ENCODE measurements at places on chromosomes 11 and 22. TPM values are rescaled to one million over a fixed set of nuclear protein-coding genes. Genes with fewer than 3 reads are reported as not detected.

Gene OR51B5
- total RNA-seq, result not detected

DNA sequence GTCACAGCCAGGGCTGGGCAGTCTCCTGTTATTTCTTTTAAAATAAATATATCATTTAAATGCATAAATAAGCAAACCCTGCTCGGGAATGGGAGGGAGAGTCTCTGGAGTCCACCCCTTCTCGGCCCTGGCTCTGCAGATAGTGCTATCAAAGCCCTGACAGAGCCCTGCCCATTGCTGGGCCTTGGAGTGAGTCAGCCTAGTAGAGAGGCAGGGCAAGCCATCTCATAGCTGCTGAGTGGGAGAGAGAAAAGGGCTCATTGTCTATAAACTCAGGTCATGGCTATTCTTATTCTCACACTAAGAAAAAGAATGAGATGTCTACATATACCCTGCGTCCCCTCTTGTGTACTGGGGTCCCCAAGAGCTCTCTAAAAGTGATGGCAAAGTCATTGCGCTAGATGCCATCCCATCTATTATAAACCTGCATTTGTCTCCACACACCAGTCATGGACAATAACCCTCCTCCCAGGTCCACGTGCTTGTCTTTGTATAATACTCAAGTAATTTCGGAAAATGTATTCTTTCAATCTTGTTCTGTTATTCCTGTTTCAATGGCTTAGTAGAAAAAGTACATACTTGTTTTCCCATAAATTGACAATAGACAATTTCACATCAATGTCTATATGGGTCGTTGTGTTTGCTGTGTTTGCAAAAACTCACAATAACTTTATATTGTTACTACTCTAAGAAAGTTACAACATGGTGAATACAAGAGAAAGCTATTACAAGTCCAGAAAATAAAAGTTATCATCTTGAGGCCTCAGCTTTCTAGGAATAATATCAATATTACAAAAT lies 13.4 kb downstream of the OR51B4 start:
- no peak for DNase-seq

Gene PHF21B
- total RNA-seq, result not detected

DNA sequence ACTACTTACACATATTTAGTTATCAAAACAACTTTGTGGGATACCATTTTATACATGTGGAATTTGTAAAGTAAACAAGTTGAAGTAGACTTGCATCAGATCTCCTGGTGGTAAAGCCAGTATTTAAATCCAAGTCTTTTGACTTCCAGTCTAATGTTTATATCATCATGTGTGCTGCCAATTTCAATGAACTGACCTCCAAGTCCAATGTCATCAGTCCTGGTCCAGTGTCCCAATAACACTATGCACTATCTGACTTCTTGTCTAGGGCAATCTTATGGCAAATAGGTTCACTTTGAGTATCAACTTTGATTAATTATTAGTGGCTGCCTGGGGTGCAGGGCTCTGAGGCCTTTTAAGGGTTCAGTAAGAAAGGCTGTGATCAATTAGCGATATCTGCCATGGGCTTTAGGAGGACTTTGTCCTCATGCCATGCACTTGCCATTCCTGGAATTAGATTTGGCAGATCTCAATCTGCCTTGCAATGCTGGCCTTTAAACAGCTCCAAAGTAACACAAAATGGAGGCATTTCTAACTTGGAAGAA lies 9.6 kb upstream of the PTS start:
- DNase-seq, result no peak

DNA sequence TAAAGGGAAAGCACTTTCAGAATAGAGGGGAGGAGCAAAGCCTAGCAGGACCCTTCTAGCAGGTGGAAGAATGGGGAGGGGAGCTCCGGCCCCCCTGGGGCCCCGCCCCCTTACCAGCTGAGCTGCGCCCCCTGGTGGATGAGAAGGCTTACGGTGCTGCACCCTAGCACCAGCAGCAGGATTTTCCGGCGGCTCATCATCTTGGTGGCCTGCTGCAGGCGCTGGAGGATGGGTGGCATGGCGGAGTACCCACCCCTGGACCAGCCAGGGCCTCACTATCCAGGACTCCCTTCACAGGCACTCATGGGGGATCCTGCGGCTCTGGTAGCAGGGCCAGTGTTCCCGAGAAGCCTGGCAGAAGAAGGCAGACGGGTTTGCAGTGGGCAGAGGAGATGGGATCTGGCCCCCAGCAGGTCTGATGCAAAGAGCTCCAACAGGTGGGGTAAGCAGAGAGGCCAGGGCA lies 3.8 kb downstream of the GAL3ST3 start:
- peak; percentile 79 for DNase-seq

GRCh38 chr22:35502836-35503235 lies 37.8 kb upstream of the RASD2 start:
- DNase-seq, result no peak

DNA sequence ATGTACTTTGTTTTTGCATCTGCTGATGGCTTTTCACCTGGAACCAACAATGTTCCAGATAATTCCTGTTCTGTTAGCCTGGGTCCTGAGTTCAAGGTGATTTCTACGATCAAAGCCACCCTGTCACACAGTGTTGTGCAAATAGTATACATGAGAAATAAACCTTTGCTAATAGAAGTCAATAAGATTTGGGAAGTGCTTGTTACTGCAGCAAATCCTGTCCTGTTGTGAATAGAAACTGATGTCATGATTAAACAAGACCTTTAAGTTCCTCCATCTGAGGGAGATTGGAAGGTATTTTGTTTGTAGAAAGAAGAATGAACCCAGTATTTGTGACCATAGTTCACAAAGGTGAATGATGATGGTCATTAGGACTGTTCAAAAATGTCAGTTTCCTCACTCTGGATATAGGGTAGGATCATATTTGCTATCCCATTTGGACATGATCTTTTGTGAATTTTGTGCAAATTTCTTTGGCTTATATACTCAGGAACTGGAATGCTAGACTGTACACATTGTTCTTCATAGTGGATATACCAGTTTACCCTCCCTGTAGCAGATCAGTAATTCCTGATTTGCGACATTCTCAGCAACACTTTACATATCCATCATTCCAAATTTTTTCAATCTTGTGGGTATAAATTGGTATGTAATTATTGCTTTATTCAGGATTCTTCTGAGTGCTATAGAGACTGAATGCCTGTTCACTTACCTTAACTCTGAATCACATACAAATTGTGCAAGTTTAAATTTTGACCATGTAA lies 428.5 kb downstream of the METTL15 start:
- DNase-seq, result no peak

Gene FCHSD2
- 41.6 TPM for total RNA-seq

Gene KCNE3
- 8.5 TPM for total RNA-seq

- DNase-seq, result peak; percentile 25
These were observed 96.9 kb downstream of the MORC2 start for GRCh38 chr22:30871391-30872284.

Gene SOX6
- total RNA-seq, result 5.8 TPM

Gene KRTAP5-10
- not detected for total RNA-seq
